ENCODE measurements at places on chromosomes 5 and 9.

- no peak for DNase-seq
These were observed 265.3 kb downstream of the FSTL4 start for GRCh38 chr5:133347039-133347438.

DNA sequence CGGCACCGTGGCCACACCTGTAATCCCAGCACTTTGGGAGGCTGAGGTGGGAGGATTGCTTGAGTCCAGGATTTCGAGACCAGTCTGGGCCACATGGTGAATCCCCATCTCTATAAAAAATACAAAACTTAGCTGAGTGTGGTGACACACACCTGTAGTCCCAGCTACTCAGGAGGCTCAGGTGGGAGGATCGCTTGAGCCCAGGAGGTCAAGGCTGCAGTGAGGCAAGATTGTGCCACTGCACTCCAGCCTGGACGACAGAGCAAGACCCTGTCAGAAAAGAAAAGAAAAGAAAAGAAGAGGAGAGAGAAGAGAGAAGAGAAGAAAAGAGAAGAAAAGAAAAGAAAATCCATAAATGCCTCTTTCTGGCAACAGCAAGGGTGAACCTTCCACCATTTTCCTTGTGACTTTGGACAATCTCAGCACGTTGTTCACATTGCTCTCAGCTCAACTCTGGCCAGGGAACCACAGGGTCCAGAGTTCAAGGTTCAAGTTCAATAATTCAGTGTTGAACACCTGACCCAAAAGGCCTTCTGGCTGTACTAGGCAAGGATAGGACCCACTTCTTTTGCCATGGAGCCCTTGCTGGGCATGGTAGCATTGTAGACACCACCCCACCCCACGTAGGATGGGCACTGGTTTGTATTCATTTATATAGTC lies 14.6 kb upstream of the DUSP1 start:
- DNase-seq, result no peak

GRCh38 chr9:135359764-135360163 lies 119.8 kb upstream of the PPP1R26 start:
- DNase-seq, result no peak

- DNase-seq, result no peak
These were observed 24.4 kb upstream of the TAL2 start for GRCh38 chr9:105637787-105638395.

DNA sequence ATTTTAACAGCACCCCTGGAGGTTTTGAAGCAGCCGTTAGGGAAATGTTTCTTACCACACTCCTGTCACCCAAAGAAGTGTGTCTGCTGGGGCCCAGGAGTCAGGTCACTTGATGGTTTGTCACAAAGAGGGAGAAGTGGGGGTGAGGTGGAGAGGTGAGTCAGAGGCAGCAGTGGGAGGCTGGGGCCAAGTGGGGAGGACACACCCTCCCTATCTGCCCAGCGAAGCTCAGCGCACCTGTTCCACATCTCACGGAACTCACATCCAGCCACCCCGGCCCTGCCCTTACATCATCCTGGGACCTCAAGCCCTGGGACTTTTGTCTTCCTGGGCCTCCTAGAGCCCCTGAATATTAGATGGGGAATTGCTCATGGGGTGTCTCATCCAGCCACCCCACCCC lies 171.1 kb upstream of the SMIM23 start:
- no peak for DNase-seq

- DNase-seq, result no peak
These were observed 122.8 kb downstream of the DEPDC1B start for GRCh38 chr5:60577116-60577515.

- no peak for DNase-seq
These were observed 33.9 kb downstream of the MAN2A1 start for GRCh38 chr5:109723606-109724005.

GRCh38 chr5:123104607-123105006 lies 15.6 kb downstream of the PRDM6 start:
- no peak for DNase-seq

- no peak for DNase-seq
These were observed 98.7 kb downstream of the ADCY2 start for GRCh38 chr5:7494481-7495130.

- DNase-seq, result no peak
These were observed at the start of gene F2RL1 for GRCh38 chr5:76818844-76819831. Gene F2RL1 (plus strand): TSS chr5:76819030. CDS start chr5:76819183, 153 bp downstream.

GRCh38 chr5:130871346-130872086 lies 293.5 kb downstream of the HINT1 start:
- peak; percentile 27 for DNase-seq

GRCh38 chr5:55994495-55994997 lies at the start of gene IL6ST:
Gene IL6ST (minus strand): TSS chr5:55994963. CDS start chr5:55976278, 18,685 bp downstream.
- DNase-seq, result no peak

DNA sequence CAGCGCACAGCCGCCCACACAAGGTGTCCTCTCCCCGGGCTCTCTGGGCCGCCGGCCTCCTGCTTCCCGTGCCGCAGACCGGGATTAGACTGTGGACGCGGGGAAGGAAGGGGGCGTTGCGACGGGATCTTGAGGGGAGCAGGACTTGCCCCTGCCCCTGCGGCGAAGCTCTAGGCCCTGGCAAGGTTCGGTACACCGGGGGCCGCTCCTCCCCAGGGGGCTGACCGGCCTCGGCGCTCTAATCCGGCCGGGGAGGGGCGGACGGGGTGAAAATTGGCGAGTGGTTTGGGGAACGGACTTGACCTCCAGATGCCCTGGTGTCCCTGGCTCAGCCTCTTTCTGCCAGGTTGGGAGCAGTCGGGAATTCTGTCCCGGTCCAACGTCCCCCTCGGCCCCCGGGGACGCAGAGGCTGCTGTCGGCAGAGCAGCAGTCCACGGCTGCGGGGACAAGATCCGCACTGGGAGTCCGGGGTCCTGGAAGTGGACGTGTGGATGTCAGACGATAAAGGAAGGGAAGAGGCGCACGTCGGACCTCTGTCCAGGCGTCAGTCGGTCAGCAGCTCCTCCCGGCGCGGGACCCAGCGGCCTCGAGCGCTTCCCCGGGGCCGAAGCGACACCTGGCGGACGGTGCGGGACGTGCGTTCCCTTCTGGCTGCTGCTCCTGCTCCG lies 1.9 kb upstream of the CNTFR start:
- DNase-seq, result peak; percentile 63

Measured in stimulated activated CD4-positive, alpha-beta T cell treated with anti-CD3 and anti-CD28 coated beads, TNF-alpha, amount 100 ng/mL, for 24 hours (primary cell).